ENCODE measurements at places on chromosomes 1 and 21.

- DNase-seq, result no peak
Measured at GRCh38 chr1:226975259-226976250, 35.5 kb downstream of the COQ8A start.

GRCh38 chr1:115874904-115875303, 34.0 kb upstream of the NHLH2 start:
- DNase-seq, result no peak

GRCh38 chr1:44035726-44036408, 4.6 kb upstream of the SLC6A9 start:
- no peak for DNase-seq

GRCh38 chr1:9726406-9726805, 74.9 kb downstream of the PIK3CD start:
- no peak for DNase-seq

GRCh38 chr1:151989211-151989862, 4.3 kb downstream of the S100A10 start:
- no peak for DNase-seq

DNA sequence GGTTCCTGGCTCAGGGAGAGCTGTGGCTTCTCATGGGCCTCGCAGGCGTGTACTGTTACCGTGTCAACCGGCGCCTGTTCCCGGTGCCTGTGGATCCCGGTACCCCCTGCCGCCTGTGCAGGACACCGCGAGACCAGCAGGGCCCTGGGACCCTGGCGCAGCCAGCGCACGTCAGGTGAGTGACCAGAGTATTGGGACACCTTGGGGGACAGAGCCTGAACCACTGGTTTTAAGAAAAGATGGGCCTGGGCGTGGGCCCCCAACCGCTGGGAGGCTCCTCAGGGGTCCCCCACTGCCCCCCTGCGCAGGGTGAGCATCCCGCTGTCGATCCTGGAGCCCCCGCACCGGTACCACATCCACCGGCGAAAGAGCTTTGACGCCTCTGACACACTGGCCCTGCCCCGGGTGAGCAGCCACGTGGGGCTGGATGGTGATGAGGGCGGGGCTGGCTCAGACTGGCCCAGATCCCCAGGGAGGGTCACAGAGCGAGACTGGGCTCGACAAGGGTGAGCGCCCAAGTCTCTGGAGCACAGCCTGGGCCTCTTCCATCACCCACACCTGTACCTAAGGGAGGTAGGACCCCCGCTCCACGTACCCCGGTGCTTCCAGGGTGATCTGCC, 10.5 kb downstream of the MIIP start:
- DNase-seq, result no peak

GRCh38 chr1:96333522-96334235, 387.9 kb upstream of the PTBP2 start:
- no peak for DNase-seq

- peak; percentile 10 for DNase-seq
Measured at GRCh38 chr1:85048296-85049064, at the start of gene MCOLN3. TSS of gene MCOLN3 (minus strand) at chr1:85048500. CDS start at chr1:85045360, 3,140 bp downstream.

DNA sequence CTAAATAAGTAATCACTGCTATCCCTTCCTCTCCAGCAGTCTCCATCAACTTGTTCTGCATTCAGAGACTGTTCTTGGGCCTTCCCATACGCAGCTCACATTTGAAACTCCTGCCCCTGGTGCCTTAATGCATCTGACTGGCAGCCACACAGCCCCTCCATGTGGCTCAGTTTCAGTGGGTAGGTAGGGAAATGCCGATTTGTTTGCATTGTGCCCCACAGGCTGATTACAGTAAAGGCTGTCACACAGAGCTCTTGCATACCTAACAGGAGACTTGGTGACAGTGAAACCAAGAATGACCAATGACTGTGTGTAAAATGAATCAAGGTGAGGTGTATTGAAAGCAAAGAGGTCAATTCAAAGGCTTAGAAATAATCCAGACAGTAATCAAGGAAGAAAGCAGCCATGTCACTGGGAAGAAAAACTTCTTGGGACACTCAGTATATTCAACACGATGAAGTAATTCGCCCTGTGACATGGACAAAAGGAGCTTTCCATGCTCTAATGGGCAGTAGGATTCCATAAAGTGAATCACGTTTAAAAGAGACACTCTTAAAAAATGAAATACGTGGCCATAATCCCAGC, 12.7 kb upstream of the B3GALNT2 start:
- DNase-seq, result no peak

- DNase-seq, result no peak
Measured at GRCh38 chr1:223733898-223734852, 21.8 kb downstream of the CAPN2 start.

GRCh38 chr1:167669209-167670124, 39.4 kb downstream of the RCSD1 start:
- no peak for DNase-seq

DNA sequence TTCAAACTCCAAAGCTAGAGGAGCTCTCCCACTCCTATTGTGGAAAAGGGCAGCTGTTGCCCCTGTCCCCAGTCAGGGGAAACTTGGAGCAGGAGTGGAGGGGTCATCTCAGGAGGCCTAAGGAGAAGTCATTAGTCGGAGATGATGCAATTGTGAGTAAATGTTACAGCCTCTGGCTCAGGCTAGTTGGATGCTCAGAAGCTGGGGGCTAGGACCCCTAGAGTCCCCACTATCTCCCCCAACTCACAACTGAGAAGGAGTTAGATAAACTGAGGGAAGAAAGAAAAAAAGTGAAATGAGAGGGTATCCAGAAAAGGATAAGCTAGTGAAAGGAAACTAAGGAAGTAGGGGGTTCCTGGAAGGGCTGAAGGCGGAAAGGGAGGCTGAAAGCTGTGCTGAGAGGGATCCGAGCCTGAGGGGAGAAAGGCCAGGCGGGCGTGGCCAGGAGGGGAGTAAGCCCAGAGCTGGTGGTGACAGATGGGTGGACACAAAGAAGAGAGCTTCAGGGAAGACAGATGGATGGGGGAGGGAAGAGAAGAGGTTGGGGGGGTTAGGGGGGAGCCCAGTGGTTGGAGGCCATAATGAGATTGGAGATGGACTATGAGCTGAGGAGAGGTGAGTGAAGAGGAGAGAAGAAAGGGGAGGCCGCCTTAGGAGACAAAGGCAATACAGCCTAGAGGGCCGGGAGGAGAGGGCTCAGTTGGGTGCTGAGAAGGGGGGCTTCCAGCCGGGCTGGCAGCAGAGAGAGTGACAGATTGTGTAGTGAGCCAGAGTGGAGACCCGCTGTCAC, 4.5 kb upstream of the NHLH1 start:
- DNase-seq, result no peak

DNA sequence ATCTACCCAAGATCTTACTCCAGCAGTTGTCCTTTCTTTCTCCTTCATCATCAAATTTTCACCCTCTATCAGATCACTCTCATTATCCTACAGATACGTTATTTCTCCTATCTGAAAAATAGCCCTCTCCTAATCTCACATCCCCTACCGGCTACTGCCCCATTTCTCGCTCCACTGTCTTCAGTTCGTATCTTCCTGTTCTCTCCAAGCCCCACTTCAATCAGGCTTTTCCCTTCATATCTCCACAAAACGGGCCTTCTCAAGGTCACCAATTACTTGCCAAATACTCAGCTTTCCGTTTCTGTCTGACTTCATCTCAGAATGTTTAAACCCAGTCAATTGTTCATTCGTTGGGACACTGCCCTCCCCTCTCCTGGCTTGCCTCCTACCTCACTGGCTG, 32.4 kb downstream of the SLC30A1 start:
- no peak for DNase-seq

DNA sequence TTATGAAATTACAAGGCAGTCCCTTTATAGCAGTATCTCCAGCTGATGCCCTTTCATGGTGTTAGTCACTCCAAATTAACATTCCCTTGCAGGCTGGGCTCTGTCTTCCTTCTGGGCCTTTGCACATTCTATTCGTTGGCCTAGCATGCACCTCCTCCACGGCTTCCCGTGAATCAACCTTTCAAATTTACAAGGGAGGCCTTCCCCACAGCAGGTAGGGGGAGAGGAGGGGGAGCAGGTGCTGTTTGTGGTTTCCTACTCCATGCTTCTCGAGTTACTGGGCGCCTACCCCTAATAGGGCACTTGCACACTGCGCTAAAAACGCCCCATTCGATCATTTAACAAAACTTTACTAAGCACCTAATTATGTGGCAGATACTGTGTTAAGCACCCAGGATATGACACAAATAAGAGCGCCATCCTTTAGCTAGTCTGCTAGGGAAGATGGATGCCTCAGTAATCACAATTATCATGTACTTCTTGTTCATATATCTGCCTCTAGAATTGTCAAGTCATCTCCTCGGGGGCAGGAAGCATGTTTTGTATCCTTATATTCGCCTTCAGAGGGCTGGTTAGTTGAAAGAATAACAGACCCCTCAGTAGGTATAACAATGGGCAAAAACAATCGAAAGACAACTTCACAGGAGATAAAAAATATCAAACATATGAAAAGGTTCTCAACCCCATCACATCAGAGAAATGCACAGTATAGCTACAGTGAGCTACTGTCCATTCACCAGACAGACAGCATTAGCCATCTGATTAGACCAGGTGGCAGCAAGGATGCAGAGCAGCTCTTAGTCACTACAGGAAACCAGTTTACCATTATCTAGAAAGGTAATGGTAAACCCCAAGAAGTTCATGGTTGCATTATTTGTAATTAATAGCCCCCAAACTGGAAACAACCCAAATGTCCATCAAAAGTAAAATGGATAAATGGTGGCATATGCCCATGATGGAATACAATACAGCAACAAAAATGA, 1.7 kb upstream of the ADAR start:
- DNase-seq, result peak; percentile 53

DNA sequence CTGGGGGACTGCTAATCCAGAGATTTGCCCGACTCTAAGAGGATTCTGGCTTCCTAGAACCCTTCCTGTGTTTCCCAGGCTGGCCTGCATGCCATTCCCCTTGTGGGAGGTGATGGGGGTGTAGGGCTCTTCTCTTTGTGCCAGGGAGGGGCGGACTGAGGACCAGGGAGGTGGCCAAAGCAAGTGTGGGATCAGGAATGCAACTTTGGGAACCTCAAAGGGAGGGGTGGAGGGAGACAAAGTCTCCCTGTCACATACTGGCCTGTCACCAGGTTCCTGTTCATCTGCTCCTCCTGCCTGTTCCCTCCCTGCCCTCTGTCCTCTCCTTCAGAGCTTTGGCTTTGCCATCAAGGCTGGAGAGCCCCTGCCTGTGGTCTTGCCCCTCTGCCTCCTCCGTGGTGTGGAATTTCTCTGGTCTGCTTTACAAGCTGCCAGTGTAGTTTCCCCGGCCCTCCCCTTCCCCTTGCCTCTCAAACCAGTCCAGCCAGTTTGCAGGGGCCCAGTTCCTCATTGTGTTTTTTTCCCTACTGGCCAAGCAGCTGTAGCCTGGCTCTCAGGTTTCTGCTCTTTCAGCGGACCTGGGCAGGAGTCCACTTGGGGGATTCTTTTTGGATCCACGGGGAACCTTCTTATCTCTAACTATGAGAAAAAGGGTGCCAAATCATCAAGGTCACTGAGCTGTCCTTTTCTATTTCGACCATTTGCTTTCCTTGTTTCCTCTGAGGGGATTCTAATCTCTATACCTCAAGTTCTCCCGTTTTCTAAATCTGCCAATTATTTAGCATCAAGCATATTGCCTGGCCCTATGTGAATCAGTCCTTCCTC, 1.8 kb downstream of the CGN start:
- DNase-seq, result no peak

GRCh38 chr1:226980565-226981385, 40.7 kb downstream of the COQ8A start:
- no peak for DNase-seq

DNA sequence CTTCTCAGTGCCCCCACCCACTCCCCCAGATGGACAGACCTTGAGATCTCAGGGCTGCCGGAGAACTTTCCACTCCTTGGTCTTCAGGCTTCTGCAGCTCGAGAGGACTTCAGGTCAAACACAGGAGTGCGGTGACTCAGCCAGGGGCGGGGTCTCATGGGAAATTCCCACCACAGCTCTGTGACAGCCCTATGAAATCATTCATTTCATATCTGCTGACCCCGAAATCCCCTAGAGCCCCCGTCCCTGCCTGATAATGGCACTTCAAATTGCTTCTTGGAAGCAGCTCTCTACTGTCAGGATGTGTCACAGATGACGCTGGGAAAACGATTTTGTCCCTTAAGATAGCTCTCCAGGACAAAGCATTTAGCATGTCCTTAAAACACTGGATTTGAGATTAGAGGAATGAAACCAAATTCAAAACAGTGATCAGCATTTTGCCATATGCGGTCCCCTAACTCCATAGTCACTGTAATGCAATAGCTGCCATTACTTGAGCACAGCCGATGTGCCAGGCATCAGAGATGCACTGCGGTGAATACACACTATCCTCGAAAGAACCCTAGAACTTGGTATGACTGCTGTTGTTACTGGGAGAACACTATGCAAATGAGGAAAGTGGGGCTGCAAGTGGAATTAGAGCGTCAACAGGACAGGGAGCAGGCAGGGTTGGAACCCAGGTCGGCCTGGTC, at the start of gene TNFRSF9:
TSS of gene TNFRSF9 (minus strand) at position 95 of the 692 bp plus-strand sequence. CDS start 845 bp downstream, outside the sequence.
- peak; percentile 33 for DNase-seq

- DNase-seq, result no peak
Measured at GRCh38 chr1:109398343-109399225, 866 bp upstream of the SORT1 start.

DNA sequence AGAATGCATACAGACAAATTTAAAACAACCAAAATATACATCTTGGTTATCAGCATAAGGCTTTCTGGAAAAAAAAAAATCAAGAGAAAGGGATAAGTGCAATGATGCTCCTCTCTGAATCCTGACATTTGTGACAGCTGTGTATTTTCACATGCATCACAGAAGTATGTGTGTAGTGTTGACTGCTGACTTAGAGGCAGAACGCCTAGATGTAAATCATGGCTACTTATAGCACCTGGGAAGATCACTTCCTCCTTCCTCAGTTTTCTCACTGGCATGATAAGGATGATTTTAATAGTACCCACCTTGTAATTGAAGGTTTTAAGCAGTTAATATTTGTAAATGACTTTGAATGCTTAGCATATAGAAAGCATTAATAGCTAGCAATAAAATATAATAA, 112.5 kb downstream of the MRPL39 start:
- DNase-seq, result no peak

DNA sequence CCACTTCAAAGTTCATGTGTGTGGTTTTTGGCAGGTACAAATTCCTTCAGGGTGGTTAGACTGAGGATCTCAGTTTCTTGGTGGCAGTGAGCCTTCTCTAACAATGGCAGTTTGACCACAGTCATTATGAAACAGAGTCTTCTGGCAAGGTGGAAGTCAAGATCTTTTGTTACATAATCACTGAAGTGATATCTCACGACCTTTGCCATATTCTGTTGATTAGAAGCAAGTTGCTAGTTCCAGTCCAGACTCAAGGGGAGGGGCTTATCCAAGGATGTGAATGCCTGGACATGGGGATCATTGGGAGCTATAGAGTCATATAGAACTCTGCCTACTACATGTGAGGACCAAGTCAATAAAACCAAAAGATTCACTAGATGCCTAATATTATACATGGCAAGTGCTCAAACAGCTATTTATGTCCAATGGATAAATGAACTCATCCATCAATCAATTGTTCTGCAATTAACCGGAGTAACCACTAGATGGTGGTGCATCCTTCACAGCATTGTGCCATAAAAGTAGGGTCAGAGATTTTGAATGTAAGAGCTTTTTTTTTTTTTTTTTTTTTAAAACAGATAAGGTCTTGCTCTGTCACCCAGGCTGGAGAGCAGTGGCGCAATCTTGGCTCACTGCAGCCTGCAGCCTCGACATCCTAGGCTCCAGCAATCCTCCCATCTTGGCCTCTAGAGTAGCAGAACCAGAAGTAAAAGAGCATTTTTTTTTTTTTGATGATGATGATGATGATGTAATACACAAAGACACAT, 131.9 kb downstream of the CRB1 start:
- peak; percentile 11 for DNase-seq
